Activated gamma-delta T cell treated with Interleukin-2 at 50 U/mL for 16 hours (primary cell): ENCODE measurements at places on chromosomes 7 and 10.

GRCh38 chr10:75408911-75409885 is 7.6 kb upstream of the ZNF503 start:
- DNase-seq = no peak

DNA sequence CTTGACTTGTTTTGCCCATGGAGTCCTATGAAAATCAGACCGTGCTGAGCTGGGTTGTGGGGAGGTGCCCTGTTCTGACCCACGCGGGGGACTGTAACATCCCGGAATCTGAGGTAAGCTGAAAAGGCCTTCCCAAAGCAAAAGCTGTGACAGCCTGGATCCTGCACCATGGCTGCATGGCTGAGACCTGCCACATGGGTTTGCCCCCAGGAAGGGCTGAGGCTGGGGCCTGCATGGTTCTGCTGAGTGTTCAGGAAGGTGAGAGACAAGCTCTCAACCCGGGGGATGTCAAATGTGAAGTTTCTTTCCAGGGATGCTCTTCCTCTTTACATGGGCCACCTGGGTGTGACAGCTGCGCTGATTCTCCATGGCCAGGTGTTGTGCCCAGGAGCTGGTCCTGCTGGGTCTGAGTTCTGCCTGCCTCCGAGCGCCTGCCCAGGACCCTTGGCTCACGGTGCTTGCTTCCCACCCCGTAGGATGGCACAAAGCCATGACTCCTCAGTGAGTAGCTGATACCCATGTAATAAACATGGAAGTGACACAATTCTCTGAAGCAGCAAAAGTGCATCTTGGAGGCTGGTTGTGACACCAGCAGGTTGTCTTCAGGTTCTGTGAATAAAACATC is 58.3 kb downstream of the VIPR2 start:
- DNase-seq = no peak

- DNase-seq = no peak
These were observed 483.9 kb downstream of the HTR7 start for GRCh38 chr10:90373911-90374310.

- no peak for DNase-seq
These were observed 255.8 kb downstream of the ABCA13 start for GRCh38 chr7:48426966-48427555.

DNA sequence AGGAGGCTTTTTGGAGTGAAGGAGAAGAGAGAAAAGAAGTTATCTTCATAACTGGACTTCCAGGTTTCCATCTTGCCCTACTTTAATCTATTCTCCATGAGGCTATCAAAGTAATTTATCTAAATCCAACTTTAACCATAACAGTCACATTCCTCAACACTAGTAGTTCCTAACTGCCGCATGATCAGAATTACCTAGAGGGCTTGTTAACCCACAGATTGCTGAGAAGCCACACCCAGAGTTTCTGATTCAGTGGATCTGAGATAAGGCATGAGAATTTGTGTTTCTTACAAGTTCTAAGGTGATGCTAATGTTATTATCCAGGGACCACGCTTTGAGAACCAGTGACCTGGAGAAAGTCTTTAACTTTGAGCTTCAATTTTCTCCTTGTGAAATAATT is 8.3 kb upstream of the COL1A2 start:
- DNase-seq = no peak

DNA sequence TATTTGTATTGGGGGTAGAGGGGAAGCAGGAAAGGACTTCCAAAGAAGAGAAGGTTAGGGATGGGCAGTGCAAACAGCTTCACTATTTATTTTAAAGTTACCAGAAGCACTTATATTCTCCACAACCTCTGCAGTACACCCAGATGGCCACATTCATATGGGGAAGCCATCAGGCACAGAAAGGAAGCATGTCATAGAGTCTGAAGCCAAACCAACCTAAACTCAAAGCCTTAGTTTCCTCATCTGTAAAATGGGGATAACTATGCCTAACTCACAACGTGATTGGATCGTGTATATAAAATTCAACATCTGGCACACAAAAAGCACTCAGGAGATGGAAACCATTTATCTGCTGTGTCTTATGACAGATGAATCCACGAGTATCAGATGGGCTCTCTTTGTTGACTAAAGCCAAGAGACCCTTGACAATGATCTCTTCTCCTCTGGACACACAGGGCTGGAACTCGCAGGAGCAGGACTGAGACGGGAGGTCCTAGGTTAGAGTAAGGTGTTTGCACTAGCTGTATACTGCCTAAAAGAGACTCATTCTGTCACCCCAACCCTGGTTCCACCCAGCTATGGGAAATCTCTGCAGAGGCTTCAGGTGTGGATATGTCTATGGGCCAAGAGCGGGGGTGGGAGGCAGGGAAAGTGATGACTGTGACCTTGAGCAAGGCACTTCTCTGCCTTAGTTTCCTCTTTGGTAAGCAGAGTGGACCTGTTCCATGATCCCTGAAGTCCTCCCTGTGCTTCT is 1.8 kb downstream of the KIAA1549 start:
- no peak for DNase-seq

DNA sequence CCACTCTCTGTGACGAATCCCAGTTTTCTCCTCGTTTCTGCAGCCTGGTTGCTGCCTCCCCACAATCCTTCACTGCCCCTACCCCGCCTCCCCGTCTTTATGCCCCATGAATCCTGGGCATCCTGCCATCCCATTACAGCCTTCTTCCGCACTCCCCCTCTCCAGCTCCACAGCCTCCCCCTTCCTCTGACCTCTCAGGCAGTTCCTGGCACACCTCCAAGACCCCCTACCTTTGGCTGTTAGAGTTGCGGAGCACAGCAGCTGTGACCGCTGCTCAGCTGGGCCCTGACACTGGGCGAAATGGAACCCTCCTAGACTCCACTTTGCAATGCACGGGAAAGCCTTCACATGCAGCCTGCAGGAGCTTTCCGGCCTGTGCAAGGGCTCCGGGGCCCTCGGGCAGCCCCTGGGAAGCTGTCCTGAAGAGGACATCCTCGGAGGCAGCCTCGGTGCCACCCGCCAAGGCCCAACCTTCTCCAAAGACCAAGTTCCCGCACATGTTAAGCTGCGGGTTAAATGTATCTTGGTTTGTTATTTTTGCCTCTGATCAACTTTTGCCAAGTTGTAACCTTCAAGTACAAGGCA is 400.7 kb upstream of the MKI67 start:
- DNase-seq = no peak

DNA sequence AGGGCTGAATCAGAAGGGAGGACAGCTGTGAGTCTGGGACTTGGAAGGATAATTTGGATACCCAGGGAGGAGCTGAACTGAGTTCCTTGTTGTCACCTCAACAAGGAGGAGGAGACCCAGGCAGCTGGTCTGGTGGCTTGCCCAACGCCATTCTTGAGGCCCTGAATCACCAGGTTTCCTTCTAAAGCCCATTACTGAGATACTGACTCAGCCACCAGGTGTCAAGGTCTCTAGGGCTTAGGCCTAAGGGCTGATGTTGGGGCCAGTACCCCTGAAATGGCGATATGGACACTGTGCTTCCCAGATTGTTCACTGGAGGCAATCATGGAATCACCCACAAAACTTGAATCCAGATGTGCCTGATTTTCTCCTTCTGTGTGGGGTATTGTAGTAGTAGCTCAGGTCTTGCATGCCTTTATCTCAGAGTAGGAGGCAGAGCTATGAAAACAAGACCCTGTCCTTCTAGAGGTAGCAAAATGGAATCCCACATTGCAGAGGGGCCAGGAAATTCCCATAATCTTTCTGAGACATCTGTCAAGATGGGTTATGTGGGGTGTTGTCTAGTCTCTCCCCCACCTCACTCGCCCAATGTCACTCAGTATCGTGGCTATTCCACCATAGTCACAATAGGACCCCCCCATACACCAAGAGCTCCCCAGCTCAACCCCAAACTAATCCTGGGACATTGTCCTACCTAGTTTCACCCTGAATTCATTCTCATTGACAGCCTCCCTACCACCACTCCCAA is 1.8 kb upstream of the ATG9B start:
- no peak for DNase-seq

- no peak for DNase-seq
These were observed 6.1 kb downstream of the RPS24 start for GRCh38 chr10:78039743-78040142.

DNA sequence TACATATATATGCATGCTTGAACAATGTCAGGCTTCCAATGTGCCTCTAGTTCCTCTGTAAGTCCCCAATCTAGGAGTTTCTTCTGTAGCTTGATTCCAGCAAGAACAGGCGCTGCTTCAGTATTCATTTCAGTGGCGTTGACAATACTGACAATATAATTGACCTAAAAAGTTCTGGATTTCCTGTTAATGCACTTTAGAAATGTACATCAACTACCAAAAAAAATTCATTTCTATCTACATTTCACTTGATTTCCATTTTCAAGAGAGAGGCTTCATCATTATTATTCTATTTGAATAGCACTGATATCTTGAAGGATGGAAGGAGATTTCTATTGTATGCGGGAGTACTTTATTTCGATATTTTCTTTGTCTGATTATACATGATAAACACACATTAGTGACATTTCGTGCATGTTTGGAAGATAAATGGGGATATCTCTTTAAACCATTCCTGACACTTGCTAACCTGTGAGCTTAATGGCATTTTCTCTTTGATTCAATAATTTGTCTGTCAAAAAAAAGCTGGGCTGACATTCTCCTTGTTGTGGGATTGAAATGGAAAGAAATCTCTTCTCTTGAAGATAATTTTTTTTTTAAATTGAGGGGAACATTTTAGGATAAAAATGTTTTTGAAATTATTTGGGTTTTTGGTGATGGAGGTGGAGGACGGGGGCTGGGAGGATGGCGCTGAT is 568.2 kb downstream of the LRMDA start:
- no peak for DNase-seq

- no peak for DNase-seq
These were observed 4.0 kb upstream of the BORCS7 start for GRCh38 chr10:102850025-102850518.

DNA sequence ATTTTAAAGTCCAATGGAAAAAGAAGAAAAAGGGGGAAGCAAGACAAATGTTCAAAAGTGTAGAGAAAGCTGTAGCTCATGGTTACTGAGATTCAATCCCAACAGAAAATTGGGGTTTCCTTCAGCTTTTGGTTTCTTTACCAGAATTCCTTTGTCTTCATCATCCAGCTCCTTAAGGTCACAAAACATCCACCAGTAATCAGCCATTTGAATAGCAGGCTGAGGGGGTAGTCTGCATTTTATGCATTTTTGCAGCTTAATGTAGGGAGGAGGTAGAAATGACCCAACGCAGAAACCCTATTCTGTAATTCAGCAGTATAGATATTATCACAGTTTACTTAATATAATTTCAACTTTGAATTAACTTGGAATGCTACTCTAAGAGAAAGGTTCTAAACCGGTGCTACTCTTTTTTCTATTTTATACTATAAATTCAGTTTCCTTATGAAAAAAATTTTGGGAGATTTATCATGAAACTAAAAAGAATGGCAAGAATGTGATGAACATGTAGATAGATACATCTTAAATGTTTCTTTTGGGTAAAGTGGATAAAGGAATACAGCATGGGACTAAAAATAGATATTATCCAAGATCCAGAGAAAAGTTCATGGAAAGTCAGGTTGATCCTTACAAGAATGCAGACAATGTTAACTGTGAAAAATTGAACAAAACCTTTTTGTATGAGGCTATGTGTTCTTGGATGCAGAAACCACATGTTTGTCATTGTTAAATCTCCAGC is 596.9 kb downstream of the PHTF2 start:
- no peak for DNase-seq

DNA sequence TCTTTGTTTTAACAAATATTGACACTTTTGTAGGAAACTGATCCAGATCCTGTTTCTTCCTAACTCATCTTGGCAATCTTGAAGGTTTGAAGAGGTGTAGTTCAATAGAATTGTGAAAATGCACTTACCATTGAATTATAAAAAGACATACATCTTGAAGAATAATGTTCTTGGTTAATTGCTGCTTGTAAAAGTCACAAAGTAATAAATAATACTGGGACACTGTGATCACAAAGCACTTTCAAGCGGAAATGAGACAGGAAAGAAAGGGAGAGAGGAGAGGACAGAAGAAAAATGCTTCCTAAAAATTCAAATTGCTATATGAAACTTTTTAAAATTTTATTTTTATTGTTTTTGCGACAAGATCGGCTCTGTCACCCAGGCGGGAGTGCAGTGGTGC is 15.2 kb upstream of the NFE2L3 start:
- no peak for DNase-seq

GRCh38 chr10:100338434-100339036 is 8.5 kb upstream of the SCD start:
- peak; percentile 80 for DNase-seq

DNA sequence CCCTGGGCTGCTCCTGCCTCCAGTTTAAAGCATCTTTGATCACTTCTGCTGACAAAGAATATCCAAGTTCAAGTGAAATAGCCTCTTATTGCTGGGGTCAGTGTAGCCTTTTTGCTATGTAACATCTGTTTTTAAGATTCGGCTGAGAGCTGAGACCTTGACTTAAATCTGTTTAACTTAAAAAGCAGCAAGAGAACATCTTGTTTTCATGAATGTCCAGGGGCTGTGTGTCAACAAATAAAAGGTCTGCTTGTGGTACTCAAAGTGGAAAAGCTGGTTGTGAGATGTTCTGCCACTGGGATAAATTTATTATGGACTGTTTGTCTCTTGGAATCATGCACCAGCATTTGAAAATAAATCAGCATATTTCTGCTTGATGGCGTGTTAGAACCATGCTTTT is 73.2 kb downstream of the CALD1 start:
- no peak for DNase-seq

- DNase-seq = no peak
These were observed 305.8 kb downstream of the KIF20B start for GRCh38 chr10:90007226-90007625.

- no peak for DNase-seq
These were observed 13.8 kb upstream of the C10orf67 start for GRCh38 chr10:23358357-23358756.

GRCh38 chr7:55185321-55185802 is 166.5 kb downstream of the EGFR start:
- DNase-seq = no peak

DNA sequence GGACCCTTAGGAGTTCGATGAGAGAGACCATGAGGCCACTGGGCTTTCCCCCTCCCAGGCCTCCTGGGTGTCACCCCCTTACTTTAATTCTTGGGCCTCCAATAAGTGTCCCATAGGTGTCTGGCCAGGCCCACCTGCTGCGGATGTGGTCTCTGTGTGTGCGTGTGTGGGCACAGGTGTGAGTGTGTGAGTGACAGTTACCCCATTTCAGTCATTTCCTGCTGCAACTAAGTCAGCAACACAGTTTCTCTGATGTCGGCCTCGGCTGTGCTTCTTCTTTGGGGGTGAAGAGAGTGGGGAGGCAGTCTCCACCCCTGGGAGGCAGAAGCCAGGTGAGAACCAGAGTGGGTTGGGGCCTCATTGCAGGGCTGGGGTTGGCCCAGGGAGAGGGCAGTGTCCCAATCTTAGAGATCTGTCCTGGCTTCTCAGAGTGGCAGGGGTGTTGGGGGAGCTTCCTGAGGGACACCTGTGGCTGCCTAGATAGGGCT is 1.5 kb downstream of the PVRIG start:
- DNase-seq = peak; percentile 82

GRCh38 chr10:102230264-102230860 is 4.3 kb downstream of the ELOVL3 start:
- DNase-seq = no peak

DNA sequence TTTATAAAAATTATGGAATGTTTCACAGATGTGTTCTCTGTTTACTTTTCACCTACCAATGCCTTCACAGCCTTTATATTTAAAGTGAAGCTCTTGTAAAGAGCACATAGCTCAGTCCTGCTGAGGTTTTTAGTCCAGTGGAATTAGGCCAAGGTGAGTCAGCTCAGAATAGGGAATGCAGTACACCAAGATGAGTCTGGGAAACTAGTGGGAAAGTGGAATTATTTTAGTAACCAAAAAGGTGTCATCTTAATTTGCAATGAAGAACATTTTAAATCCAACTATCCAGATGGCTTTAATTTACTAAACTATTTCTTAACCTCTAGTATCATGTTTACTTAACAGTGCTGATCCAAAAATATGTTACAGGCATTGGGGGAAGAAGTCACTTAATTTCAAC is 236.3 kb upstream of the CTBP2 start:
- no peak for DNase-seq
